Fibroblast of the conjunctiva (primary cell): ENCODE measurements at places on chromosomes 16 and 17.

- DNase-seq, result no peak
Observed at GRCh38 chr16:11681976-11682654, 13.9 kb downstream of the SNN start.

DNA sequence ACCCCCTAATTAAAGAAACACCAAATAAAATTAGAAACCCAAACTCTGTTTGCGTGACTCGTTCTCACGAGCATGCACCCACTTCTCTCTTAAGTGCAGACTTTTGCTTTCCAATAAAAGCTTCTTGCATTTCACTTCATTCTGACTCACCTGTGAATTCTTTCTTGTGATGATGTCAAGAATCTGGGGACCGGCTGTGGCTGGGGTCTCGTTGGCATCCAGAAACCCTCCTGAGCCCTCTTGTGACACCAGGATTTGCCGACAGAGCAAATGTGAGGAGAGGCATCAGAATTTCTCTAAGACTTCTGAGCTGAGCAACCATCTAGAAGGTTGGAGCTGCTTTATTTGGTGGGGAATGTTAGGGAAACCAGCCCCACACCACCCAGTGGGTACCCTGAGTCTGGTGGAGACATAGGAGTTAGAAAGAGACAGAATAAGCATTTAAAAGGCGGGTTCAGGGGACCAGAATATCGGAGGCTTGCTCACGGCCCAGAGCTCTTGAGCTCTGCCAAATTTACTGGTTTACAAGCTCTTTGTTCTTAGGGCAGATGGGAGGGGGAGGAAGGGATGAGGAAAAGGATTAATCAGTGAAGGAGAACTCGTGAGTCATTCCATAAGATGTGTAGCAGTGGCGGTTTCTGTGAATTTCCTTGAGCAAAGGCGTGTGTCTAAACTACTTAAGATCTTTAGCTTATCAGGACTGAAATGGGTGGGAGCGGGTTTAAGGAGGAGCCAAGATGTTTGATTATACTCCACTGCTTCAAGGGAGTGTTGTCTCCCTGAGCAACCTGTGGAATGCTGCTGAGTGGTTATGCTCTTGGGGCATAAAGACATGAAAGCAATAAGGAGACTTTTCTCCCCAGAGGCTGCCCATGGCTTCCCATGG lies 24.2 kb upstream of the TMC5 start:
- DNase-seq, result no peak

DNA sequence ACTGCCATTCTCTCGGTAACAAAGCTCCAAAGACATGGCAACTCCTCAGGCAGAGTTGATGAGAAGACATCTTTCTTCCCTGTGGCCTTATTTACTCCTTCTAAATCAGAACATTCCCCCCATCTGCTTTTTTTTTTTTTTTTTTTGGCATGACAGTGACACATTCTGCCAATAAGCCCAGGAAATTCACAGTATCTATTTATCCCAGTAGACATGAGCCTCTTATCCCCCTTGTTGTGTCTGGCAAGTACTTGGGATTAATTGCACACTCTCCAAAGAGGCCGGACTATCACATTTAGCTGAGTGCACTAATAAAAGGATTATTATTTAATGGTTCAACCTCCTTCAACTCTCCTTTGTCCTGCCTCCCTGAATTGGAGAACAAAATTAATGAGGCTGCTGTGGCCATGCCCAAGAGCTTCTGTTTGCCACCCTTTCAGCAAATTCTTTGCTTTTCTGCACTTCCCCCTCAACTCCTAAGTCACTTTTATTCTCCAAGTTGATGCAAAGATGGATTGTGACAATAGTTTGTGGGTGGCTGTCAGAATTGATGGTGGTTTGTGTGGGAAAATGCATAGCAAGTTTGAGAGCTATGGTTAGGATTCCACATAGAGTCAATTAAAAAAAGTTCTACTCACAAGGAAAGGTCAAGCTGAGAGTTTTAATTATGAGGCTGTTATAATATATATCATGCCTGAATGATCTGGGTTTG lies 47.2 kb downstream of the GPR139 start:
- no peak for DNase-seq

GRCh38 chr16:85573696-85574641 lies 39.2 kb upstream of the GSE1 start:
- no peak for DNase-seq

DNA sequence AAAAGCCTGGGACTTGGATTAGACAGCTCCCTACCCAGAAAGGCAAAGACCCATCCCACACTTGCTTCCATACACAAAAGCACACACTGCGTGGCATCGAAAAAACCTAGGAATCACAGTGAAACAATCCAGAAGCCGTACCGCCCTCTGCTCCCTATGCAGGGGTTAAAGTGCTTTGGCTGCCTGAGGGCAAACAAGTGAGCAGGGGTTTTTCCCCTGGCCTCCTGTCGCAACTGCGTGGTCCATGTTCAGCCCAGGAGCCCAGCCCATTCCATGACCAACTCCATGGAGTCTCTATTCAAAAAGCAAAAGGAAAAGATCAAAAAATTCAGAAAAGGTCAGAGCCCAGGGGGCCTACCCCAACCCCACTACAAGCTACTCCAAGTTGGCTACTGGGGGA lies 3.6 kb upstream of the GSDMB start:
- no peak for DNase-seq

- peak; percentile 9 for DNase-seq
Observed at GRCh38 chr16:1048442-1049112, 24.0 kb upstream of the SSTR5 start.

- no peak for DNase-seq
Observed at GRCh38 chr16:25018972-25019617, 3.9 kb upstream of the ARHGAP17 start.

- no peak for DNase-seq
Observed at GRCh38 chr17:3585826-3586225, 23.4 kb downstream of the TRPV1 start.

DNA sequence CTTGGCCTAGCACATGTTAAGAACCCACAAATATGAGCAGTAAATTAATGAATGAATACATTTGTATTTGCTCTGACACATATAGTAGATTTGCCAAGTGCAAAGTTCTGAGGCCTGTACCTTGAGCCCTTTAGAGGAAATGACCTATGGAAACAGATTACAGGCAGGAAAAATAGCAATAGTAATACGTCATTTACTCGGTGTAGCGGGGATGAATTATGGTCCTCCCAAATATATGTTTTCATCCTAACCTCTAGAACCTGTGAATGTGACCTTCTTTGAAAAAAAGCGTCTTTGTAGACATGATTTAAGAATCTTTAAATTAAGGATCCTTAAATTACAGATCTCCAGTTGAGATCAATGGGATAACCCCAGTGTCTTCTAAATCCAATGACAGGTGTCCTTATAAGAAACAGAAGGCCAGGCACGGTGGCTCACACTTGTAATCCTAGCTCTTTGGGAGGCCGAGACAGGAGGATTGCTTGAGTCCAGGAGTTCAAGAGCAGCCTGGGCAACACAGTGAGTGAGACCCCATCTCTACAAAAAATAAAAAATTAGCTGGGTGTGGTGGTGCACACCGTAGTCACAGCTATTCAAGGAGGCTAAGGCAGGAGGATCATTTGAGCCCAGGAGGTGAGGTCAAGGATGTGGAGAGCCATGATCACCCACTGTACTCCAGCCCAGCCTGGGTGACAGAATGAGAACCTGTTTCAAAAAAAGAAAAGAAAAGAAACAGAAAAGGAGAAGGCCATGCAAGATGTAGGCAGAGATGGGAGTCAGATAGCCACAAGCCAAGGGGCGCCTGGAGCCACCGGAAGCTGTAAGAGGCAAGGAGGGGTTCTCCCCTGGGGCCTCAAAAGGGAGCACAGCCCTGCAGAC lies 5.1 kb upstream of the ITPRIPL2 start:
- no peak for DNase-seq
